Aorta (tissue), 5 donors: ENCODE measurements at places on chromosomes 1 and 21. TPM values are rescaled to one million over a fixed set of nuclear protein-coding genes. Genes with fewer than 3 reads are reported as not detected.

GRCh38 chr1:204337036-204337429, 22.7 kb downstream of the PLEKHA6 start:
- no peak overlapping the region for H3K4me3 ChIP-seq
- no peak for DNase-seq
- no peaks in the 10 kb centered on the region for H3K4me1 ChIP-seq
- H3K27ac ChIP-seq: no peak overlapping the region
- no peaks in the 10 kb centered on the region for H3K36me3 ChIP-seq

DNA sequence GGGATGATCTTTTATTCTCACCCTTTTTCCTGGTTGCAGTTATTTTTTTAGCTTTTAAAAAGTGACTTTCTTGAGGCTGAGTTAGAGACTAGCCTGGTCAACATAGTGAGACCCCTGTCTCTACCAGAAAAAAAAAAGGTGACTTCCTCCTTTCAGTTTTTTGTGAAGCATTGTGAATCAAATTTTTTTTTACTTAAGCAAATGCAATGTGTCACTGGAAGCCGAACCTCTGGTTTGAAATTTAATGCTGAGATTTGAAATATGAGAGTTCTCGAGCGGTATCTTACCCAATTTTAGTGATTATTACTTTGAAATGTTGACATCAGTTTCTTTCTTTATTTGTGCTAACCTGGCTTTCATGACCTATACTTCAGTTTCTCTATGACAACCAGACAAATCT, 3.6 kb downstream of the CAP1 start:
- no peaks in the 10 kb centered on the region for H3K36me3 ChIP-seq
- no peak overlapping the region for H3K27ac ChIP-seq
- H3K4me3 ChIP-seq: no peak overlapping the region
- no peak for DNase-seq
- no peaks in the 10 kb centered on the region for H3K27me3 ChIP-seq
- H3K4me1 ChIP-seq: peaks cover 17% of the 10 kb centered on the region

DNA sequence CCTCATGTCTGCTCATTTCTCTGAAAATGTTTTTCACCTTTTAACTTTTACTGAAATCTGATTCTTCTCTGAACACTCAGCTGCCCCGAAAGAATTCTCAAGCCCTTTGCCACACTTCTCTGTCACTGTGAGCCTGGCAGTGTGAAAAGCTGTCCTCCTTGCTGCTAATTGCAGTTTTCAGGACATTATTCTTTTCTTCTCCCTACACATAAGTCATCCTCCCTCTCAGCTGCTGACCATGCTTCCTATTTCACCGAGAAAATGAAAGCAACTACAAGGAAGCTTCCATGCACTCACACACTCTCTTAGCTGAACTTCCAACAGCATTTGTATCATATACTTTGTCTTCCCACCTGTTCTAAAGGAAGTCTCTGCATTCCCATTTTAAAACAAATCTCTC, 15.8 kb downstream of the OLFM3 start:
- no peaks in the 10 kb centered on the region for H3K27me3 ChIP-seq
- no peak overlapping the region for H3K4me3 ChIP-seq
- H3K4me1 ChIP-seq: no peaks in the 10 kb centered on the region
- DNase-seq: no peak
- no peaks in the 10 kb centered on the region for H3K36me3 ChIP-seq

DNA sequence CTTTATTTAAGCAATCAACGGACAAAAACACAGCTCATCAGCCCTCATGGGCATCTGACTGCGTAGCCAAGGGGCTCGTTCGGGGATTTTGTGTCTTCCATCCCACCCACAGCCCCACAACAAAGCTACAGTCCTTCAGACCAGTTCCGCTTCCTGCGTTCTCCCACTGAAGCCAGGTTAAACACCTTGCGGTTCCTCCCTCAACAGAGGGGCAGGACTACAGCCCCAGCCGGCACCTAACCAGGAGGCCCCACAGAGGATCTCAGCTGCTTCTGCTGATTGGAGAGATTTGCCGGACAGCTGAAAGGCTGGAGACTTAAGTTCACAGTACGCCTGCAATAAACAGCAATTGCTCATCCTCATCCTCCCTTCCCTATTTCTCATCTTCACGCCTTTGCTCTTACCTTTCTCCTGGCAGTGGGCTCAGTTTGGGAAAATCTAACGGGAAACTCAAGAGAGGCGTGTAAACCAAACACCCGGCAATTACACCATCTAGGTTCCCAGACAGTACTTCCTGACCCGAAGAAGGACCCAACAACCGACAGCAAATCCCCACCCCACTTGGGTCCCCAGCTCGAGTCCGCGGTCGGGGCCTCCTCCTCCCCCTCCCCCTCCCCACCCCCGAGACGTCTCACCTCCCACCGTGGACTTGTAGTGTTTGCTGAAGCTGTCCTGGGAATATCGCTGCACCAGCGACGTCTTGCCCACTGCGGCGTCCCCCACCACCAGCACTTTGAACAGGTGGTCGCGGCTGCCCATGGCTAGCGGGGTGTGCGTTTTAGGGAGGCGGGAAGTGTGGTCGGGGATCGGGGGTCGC, 876 bp downstream of the RAB29 start:
- no peaks in the 10 kb centered on the region for H3K4me1 ChIP-seq
- DNase-seq: no peak
- H3K27me3 ChIP-seq: no peaks in the 10 kb centered on the region
- no peak overlapping the region for H3K27ac ChIP-seq
- H3K4me3 ChIP-seq: peak overlapping the region; percentile 51

- H3K36me3 ChIP-seq: no peaks in the 10 kb centered on the region
- no peak for DNase-seq
- H3K4me3 ChIP-seq: no peak overlapping the region
- no peak overlapping the region for H3K27ac ChIP-seq
- H3K4me1 ChIP-seq: peaks cover 8% of the 10 kb centered on the region
These were observed 22.1 kb upstream of the NCF2 start for GRCh38 chr1:183612407-183612806.

- no peaks in the 10 kb centered on the region for H3K36me3 ChIP-seq
- no peaks in the 10 kb centered on the region for H3K27me3 ChIP-seq
- peaks cover 5% of the 10 kb centered on the region for H3K4me1 ChIP-seq
- no peak overlapping the region for H3K27ac ChIP-seq
These were observed 119.8 kb downstream of the GALNT2 start for GRCh38 chr1:230186874-230187273.

DNA sequence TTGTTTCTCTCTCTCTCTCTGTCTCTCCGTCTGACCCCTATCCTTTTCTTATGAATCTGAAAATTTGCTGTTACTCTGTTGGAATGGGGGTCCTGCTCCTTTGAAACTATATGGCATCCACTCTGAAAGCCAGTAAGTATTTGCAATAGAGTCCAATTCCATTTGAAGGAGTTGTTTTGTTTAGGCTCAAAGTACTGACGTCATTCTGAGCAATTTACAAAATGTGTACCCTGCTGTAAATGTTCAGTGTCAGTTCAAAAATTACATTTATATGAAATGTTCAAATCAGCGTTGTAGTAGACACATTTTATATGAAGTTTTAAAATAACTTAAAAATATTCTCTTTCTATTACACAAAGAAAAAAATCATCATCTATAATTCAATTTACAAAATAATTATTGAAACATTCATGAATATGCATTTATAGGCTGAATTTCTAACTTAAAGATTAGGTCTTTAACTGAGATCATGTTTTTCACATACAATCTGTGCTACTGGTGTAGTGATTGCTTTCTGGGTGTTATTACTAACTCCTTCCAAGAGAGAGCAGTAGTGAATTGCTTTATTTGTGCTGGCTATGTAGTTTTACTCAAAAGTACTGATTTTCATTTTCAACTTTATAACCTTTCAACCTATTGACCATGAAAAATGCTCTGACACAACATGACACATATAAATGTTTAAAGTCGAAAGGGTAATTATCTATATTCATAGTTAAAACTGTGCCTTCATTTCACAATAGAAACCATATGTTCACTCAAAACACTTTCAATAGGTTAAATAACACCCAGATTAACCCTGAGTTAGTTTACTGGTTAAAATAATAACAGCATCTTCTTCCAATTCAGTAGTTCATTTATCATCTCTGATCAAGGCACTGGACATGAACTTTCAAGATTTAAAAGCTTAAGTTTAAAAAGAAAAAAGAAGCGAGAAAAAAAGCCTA, 253.1 kb upstream of the ADGRL4 start:
- no peak overlapping the region for H3K4me3 ChIP-seq
- DNase-seq: no peak
- no peaks in the 10 kb centered on the region for H3K27me3 ChIP-seq
- no peak overlapping the region for H3K27ac ChIP-seq
- H3K4me1 ChIP-seq: no peaks in the 10 kb centered on the region

DNA sequence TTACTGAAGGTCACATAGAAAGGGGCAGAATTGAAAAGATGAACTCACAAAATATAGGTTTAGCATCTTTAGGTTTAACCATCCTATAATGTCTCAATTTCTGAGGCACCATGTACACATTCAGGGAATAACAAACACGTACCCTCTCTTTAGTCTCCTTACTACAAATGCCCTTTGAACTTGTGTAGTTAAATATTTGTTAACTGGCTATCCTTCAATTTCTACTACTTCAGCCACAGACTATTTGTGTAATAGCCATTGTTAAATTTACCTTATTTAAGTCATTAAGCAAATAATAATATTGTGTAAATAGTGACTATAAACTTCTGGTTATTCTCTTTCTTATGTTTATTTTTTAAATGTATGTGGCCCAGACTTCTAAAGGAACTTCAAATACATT, 600.5 kb downstream of the KCNT2 start:
- no peaks in the 10 kb centered on the region for H3K27me3 ChIP-seq
- H3K36me3 ChIP-seq: no peaks in the 10 kb centered on the region
- DNase-seq: no peak
- H3K4me3 ChIP-seq: no peak overlapping the region
- no peaks in the 10 kb centered on the region for H3K4me1 ChIP-seq

DNA sequence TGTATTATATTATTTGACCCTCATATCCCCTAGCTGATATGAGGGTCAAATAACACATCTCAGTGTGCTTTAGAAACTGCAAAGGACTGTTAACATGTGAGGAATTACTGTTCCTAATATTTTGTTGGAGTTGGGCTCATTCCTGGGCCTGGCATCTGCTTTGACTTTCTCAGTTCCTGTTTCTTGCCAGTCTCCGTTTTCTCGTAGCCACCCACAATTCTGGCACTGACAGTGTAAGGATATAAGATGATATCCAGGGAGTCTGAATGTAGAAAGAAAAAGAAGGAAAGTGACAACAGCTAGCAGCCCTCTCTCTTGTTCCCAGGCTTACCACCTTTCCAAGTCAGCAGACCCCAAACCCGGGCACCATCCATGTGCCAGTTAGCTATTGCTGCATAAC, 54.4 kb upstream of the SCMH1 start:
- no peak for DNase-seq
- no peak overlapping the region for H3K4me3 ChIP-seq
- no peak overlapping the region for H3K27ac ChIP-seq
- no peaks in the 10 kb centered on the region for H3K36me3 ChIP-seq
- H3K4me1 ChIP-seq: no peaks in the 10 kb centered on the region

- no peak overlapping the region for H3K4me3 ChIP-seq
- no peak overlapping the region for H3K27ac ChIP-seq
- no peak for DNase-seq
- H3K27me3 ChIP-seq: no peaks in the 10 kb centered on the region
These were observed 15.5 kb upstream of the MAP3K7CL start for GRCh38 chr21:29114765-29115500.

DNA sequence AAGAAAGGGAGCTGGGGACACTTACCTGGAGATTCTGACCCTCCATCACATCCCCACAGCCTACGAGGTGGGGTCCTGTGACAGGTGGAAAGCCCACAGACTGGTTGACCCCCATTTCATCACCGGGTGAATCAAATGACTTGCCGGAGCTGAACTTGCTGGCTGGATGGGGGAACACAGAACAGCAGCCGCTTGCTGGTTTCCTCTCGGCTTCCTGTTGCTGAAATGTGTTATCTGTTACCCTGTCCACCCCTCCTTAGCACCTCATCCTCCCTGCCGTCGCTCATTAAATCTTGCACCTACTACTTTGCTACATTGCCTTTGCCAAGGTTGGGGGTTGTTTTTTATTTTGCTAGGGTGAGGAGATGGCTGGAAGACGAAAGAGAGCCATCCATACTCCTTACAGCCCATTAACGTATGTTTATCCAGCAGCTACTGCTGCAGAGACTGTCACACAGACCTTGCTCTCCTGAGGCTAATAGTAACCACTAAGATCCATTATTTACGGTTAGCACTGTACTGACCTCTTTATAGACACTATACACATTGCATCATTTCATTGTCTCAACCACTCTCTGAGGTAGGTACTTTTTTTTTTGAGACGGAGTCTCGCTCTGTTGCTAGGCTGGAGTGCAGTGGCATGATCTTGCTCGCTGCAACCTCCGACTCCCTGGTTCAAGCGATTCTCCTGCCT, 7.0 kb downstream of the PAFAH2 start:
- DNase-seq: no peak
- no peak overlapping the region for H3K4me3 ChIP-seq
- H3K27me3 ChIP-seq: no peaks in the 10 kb centered on the region
- H3K36me3 ChIP-seq: peaks cover 2% of the 10 kb centered on the region
- H3K4me1 ChIP-seq: no peaks in the 10 kb centered on the region

DNA sequence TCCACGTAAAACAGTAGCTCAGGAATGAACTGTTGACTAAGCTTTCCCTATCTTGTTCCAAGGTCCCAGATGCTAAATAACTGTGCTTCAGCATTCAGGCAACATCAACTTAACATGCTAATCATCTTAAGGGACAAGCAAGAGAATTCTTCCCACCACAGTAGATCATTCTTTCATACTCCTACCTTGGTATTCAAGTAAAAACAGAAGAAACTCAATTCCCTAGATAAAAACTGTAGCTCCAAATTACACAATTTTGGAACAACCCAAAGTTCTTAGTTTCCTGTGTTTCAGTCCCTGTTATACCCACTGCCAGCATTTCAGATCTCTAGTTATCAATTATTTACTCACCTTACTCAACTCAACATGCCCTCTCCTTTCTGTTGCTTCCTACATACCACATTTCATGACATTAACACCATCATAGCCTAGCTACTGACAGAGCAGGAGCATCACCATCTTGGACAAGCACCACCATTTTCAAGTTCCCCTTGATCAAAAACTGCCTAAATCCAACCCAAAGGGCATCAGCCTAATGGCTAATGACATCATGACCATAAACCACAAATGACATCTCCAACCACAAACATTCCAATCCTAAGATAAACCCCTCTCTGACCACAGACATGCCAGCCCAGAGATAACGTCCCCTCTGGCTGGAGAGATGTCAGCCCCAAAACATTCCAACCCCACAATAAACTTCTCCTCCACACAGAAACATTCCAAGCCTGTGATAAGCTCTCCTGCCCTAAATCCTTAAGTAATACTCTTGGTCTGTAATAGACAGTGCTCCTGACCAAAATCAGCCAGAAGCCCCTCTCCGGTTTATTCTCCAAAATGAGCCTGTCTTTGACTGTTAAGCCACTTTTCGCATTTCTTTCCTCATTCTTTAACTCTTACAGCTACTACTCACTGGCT, 191.2 kb downstream of the RERE start:
- no peak overlapping the region for H3K4me3 ChIP-seq
- no peaks in the 10 kb centered on the region for H3K27me3 ChIP-seq
- H3K36me3 ChIP-seq: no peaks in the 10 kb centered on the region
- no peak overlapping the region for H3K27ac ChIP-seq
- DNase-seq: no peak
- H3K4me1 ChIP-seq: no peaks in the 10 kb centered on the region

PLEKHN1 gene
- total RNA-seq: 0.52 TPM

C8A gene
- total RNA-seq: not detected

VWA1 gene
- total RNA-seq: 86.5 TPM

C1orf53 gene
- total RNA-seq: 0.81 TPM

PARS2 gene
- 3.0 TPM for total RNA-seq

BCL2L15 gene
- 0.36 TPM for total RNA-seq

C21orf91 gene
- total RNA-seq: 19.2 TPM

TFAP2E gene
- total RNA-seq: 1.0 TPM
